ENCODE measurements at places on chromosomes 5 and 9.

- no peak for DNase-seq
Measured at GRCh38 chr9:115522912-115523311, 405.0 kb upstream of the TNC start.

GRCh38 chr5:78129597-78129996 is 164.9 kb downstream of the AP3B1 start:
- no peak for DNase-seq

GRCh38 chr5:59424515-59424914 is 469.0 kb downstream of the PDE4D start:
- no peak for DNase-seq

DNA sequence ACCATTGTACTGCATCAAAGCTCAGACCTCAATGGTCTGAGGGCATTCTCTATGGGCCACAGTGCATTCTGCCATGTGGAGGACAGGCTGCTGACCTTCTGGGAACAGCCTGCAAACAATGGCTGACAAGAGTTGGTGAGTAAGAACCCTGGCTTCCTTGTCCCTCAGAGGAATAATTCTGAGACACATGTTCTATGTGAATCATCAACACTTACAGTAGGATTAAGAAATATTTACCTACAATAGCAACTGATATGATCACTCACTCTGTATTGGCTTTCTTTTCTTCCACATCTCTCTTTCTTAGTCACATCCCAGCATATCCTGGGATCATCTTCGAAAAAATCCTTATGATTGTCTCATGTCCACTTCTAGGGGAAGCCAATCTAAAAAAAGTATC is 306.5 kb upstream of the ITGA1 start:
- DNase-seq: no peak

DNA sequence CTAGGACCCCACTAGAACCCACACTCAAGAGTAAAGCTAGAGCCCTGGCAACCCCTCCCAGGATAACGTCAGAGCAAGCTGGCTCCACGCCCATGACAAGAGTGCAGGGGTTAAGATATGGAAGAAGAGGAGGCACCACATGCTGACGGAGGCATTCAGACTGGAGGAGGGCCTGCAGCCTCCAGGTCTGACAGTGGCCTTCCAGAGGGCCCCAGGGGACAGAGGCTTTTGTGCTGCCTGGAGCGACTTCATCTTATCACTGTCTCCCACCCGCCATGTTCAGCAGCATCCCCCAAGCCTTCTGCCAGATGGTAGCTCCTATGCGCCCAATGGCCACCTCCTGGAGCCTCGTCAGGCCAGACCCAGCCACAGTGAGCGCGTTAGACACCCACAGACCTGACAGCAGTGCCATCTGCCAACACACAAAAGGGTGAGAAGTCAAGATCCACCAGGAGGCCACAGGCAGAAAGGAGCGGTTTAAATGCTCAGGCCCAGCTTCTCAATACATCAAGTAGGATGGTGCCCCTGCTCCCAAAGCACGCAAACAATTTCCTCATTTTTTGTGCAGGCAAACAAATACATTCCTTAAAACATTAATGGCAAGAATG is 65.8 kb downstream of the C5orf15 start:
- no peak for DNase-seq

- DNase-seq: no peak
Measured at GRCh38 chr5:113047733-113048652, 71.4 kb downstream of the DCP2 start.

DNA sequence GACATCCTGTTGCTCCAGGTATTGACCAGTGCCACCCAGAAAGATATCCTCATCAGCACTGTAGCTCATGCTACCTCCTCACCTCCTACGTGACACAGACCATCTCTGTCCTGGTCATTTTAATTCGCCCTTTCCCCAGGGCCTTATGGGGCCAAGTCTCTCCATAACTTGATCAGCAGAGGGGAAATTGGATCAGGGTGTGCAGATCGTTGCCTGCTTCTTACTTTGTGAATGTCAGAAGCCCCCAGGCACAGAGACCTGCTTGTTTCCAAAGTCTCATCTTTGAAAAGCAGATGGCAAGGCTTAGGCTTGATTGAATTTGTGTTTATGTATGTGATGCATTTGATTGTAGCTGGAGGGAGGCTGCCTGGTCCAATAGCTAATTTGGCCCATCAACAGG is 8.8 kb upstream of the DBH start:
- no peak for DNase-seq

DNA sequence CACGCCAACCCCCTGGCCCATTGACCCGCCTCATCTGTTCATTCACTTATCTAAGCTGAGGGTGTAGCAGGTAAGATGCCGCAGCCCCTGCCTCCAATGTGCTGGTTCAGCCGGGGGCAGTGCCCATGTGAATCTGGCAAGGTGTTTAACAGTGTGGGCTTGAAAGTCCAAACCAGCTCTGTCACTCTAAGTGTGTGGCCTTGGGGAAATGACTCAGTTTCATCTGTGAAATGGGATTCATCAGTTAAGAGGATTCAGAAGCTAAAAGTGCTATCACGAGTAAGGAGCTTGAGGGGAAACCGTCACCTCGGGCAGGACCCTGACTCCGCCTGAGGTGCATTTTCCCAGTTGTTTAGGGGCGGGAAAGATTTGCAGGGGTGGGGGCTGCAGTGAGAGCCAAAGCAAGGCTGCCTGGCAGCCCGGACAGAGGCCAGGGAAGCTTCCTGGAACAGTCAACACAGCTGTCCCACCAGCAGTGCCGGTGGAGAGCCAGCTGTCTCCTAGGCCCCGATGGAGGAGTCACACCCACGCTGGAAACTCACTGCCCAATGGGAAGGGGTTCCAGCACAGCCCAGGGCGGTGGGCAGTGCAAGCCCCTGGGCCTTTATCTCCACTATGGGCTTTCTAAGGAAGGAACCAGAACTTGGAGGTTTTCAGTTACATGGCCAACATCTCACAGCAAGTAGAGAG is 9.7 kb upstream of the URM1 start:
- no peak for DNase-seq

DNA sequence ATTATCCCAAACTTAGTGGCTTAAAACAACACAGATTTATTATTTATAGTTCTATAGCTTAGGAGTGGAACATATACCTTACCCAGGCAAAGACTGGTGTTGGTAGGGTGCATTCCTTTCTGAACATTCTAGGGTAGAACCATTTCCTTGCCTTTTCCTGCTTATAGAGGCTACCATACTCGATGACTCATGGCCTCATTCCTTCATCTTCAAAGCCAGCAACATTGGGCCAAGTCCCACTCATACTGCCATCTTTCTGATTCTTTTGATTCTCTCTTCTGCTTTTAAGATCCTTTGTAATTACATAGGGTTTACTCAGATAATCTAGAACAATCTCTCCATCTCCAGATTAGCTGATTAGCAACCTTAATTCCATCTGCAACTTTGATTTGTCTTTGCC is 452.7 kb upstream of the KLF4 start:
- no peak for DNase-seq

- no peak for DNase-seq
Measured at GRCh38 chr5:111851631-111852548, 94.9 kb upstream of the NREP start.

- no peak for DNase-seq
Measured at GRCh38 chr9:34369636-34370035, 7.1 kb downstream of the MYORG start.

GRCh38 chr9:91760906-91761305 is 189.1 kb downstream of the ROR2 start:
- no peak for DNase-seq

GRCh38 chr5:1335540-1336095 is 9.3 kb downstream of the CLPTM1L start:
- DNase-seq: no peak

GRCh38 chr9:92385953-92386352 is 18.4 kb downstream of the OGN start:
- no peak for DNase-seq

- no peak for DNase-seq
Measured at GRCh38 chr5:67182301-67182790, 14.3 kb downstream of the CD180 start.

GRCh38 chr9:113298924-113299770 is 4.0 kb downstream of the RNF183 start:
- DNase-seq: no peak

- DNase-seq: no peak
Measured at GRCh38 chr5:178587763-178588611, 2.2 kb downstream of the COL23A1 start.

DNA sequence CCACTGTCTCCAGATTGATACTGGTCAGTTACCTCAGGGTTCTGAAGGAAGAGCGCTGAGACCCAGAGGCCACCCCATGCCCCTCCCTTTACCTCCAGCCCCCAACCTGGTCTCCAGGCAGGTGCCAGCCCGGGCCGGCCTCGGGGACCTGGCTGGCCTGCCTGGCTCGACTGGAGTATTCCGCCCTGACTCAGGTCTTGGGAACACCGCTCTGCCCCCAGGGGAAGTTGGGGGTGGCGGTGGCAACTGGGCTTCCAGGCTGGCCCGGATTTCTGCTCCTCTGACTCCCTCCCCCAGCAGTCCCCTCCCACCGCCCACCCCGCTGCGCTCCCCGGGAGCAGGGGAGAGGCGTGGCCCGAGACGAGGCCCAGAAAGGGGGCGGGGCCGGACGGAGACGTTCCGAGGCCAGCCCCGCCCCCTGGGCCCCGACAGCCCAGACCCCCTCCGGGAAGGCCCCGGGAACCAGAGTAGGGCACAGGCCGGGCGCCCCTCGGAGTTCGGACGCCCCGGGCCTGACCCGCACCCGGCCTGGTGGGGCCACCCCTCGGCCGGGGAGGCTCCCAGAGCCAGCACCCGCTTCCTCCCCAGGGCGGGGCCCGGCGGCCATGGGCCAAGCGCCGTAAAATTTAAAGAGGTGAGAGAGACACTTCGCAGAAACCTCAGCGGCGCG is 82.5 kb upstream of the ZBTB43 start:
- no peak for DNase-seq

- no peak for DNase-seq
Measured at GRCh38 chr5:176817841-176818377, 7.5 kb downstream of the UNC5A start.

GRCh38 chr9:124267271-124267807 is 9.6 kb downstream of the NEK6 start:
- DNase-seq: no peak

- no peak for DNase-seq
Measured at GRCh38 chr5:71573591-71573990, 13.5 kb upstream of the MCCC2 start.

GRCh38 chr5:96566833-96567587 is 95.2 kb upstream of the CAST start:
- no peak for DNase-seq

DNA sequence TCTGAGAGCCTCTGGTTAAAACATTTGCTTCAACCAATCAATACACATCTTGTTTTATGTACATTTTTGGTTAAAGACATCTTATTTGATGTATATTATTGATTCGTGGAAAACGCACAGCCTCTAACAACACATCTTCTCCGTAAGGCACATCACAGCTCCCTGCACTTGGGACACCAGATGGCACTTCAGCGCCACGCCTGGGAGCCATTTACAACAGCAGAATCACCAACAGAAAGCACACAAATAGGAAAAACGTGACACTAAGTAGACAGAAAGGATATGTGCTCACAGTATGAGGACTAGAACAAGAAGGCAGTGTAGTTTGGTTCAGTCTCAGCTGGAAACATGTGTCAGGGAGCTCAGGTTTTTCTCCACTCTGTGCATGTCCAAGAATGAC is 199.7 kb downstream of the ROR2 start:
- no peak for DNase-seq

GRCh38 chr5:40628407-40628806 is 51.3 kb upstream of the PTGER4 start:
- DNase-seq: no peak

DNA sequence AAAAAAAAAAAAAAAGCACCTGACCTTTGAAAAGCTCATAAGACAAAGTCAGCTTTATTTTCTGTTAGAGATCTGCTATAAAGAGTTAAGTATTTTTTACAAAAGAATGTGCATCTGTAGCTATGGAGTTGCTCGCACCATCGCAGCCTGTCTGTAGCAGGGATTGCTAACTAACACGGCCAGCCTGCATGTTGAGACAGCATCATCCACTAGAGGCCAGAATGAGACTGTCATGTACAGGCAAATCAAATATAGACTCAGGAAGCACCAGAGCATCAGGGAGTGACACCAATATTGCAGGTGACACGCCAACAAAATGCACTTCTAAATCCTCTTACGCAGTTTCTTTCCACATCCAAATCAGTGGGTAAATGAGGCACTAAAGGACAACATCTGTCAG is 136.3 kb upstream of the RASEF start:
- DNase-seq: peak; percentile 35

- no peak for DNase-seq
Measured at GRCh38 chr5:124972703-124973102, 226.3 kb upstream of the ZNF608 start.

DNA sequence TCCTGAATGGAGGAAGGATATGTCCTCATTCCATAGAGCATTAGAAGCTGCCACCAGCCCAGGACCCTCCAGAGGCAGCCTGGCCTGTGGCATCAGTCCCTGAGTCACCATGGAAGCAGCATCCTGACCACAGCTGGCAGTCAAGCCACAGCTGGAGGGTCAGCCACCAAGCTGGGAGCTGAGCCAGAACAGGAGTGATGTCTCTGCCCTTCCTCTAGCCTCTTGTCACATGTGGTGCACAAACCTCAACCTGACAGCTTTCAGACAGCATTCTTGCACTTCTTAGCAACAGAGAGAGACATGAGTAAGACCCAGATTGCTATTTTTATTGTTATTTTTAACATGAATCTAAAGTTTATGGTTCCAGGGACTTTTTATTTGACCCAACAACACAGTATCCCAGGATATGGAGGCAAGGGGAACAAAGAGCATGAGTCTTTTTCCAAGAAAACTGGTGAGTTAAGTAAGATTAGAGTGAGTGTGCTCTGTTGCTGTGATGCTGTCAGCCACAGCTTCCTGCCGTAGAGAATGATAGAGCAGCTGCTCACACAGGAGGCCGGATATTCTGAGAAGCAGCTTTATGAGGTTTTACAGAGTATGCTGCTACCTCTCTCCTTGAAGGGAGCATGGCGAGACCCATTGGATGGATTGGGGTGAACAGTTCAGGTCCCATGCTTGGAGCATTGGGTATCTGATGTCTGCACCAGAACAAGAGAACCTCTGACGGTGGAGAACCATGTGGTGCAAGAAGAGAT is 13.0 kb upstream of the CYFIP2 start:
- no peak for DNase-seq

DNA sequence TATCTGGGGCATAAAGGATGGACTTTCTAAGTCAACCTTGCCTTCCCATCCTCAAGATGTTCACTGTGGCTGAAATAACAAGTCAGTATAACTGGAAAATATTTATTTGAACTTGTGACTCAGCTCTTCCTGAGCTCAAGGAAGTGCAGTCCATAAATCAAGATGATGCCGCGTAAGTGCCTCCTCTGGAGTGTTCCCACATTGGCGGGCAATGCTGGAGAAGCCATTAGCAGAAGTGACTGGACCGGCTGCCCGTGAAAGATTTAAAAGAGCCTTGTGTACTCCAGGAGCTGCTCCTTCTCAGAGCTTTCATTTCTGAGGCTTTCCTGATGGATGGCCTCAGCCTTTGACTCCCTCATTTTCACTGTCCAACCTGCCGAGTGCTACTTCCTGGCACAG is 17.4 kb downstream of the TMOD1 start:
- no peak for DNase-seq

Data from NCI-H1930 (cell line).